ENCODE measurements at places on chromosomes 12 and 14. TPM values are rescaled to one million over a fixed set of nuclear protein-coding genes. Genes with fewer than 3 reads are reported as not detected.
A peak's percentile ranks its signal among the peaks of the same experiment; 100 is the strongest.

Gene IGFBP6
- not detected for total RNA-seq

- H3K4me3 ChIP-seq, result no peak overlapping the region
- DNase-seq, result no peak
- H3K4me1 ChIP-seq, result no peaks in the 10 kb centered on the region
Observed at GRCh38 chr12:109741970-109742703, 28.5 kb downstream of the FAM222A start.

Gene MIP
- total RNA-seq, result not detected

DNA sequence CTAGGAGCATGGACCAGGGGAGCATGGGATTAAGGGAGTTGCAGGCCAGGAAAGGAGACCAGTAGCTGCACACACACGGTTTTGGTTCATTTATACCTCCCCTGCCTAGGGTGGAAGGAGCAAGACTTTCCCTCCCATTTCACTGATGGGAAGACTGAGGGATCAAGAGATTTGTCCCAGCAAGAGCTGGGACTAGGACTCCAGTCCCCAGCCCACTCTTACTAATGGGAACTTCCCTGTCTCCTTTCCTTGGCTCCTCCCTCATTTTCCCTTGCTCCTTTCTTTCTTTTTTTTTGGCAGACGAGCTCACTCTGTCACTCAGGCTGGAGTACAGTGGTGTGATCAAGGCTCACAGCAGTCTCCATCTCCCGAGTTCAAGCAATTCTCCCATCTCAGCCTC lies 13.0 kb downstream of the SCNN1A start:
- DNase-seq, result no peak
- peaks cover 32% of the 10 kb centered on the region for H3K4me1 ChIP-seq
- no peak overlapping the region for H3K27ac ChIP-seq

DNA sequence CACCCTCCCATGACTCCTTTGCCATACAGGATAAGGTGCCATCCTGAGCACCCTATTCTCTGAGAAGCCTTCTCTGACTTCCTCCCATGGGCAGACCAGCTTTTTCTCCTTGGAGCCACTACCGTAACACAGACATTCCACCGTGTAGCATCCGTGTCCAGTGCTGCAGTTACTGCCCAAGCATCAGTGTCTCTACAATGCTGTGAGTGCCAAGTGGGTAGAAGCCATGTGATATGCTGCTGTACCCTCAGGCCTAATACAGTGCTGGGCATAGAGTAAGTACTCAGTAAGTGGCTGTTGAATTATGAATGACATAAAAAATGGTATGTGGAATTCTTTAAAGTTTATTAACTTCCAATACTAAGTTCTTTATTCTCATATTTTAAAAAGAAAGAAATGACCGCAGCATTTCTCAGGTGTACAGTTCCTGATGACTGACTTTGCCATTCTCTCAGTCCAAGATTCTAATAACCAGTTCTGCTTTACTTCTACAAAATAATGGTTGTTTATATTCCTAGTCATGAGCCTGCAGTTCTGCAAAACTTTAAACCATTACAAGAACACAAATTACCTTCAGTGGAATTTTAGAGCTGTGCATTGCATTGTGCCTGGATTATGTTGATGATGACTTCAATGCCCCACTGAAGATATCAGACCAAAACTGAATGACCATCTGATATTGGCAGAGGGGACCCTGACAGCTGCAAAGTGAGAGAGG lies 118.7 kb downstream of the RPAP3 start:
- H3K27ac ChIP-seq, result no peak overlapping the region
- H3K27me3 ChIP-seq, result no peaks in the 10 kb centered on the region
- no peaks in the 10 kb centered on the region for H3K36me3 ChIP-seq
- no peak overlapping the region for H3K4me3 ChIP-seq

Gene SLC7A8
- 0.33 TPM for total RNA-seq

DNA sequence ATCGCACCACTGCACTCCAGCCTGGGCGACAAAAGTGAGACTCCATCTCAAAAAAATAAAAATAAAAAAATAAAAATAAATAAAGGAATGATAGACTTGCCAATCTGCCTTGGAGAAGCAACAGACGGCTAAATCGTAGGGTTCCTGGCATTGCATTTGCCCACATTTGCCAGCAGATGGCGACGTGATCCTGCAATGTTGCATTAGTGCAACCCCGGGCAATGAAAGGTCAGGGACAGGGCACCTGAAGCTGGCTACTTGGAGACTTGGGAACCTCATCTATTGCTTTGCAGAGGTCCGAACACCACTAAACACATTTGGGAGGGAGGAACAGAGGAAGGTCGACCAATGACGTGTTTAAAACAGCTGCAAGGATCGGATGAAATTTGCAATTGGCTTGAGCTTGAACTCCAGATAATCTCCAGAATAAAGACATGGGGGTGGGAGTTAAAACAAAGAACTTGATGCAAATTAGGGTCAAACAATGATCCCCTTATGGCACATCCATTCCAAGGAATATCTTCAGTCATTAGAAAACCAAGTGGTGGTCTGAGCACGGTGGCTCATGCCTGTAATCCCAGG lies 34.6 kb downstream of the SPRING1 start:
- peaks cover 3% of the 10 kb centered on the region for H3K4me1 ChIP-seq
- no peaks in the 10 kb centered on the region for H3K36me3 ChIP-seq
- H3K4me3 ChIP-seq, result no peak overlapping the region
- peaks cover 5% of the 10 kb centered on the region for H3K27me3 ChIP-seq
- H3K27ac ChIP-seq, result no peak overlapping the region

DNA sequence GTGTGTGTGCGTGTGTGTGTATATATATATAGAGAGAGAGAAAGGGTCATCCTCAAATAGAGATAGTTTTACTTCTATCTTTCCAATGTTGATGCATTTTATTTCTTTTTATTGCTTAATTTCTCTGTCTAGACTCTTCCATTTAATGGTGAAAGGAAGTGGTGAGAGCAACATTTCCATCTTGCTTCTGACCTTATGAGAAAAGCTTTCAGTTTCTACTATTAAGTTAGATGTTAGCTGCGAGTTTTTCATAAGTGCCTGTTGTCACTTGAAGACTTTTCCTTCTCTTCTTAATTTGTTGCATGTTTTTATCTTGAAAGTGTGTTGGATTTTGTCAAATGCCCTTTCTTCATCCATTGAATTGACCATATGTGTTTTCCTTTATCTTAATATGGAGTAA lies 304.4 kb upstream of the FAR2 start:
- H3K27ac ChIP-seq, result no peak overlapping the region
- H3K36me3 ChIP-seq, result no peaks in the 10 kb centered on the region
- H3K27me3 ChIP-seq, result no peaks in the 10 kb centered on the region
- H3K4me1 ChIP-seq, result no peaks in the 10 kb centered on the region
- no peak overlapping the region for H3K4me3 ChIP-seq
- DNase-seq, result no peak

- peak within 1 kb of the TSS; percentile 64 for H3K27ac ChIP-seq
- H3K27me3 ChIP-seq, result no peaks in the 10 kb centered on the region
- peak within 1 kb of the TSS; percentile 82 for H3K4me3 ChIP-seq
Observed at GRCh38 chr14:70809225-70810219, at the start of gene MAP3K9. MAP3K9 (minus strand) TSS chr14:70809513; CDS start chr14:70809171, 342 bp downstream.

DNA sequence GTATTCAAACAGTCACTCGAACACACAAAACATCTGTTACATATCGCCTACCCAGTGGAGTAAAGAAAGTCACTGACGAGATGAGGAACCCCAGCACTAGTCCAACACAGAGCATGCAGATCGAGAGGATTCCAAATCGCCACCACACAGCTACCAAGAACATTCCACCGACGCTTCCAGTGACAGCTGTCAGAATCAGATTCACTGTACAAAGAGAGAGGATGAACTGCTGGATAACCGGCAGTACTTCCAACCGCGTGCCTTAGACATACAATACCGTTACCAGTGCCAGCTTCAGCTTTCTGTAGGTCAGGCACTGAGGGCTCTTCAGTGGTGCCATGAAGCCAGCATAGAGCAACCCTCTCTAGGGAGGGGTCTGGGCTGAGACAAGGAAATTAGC lies 34.5 kb downstream of the TM7SF3 start:
- H3K27me3 ChIP-seq, result no peaks in the 10 kb centered on the region
- no peak overlapping the region for H3K27ac ChIP-seq
- H3K36me3 ChIP-seq, result no peaks in the 10 kb centered on the region
- H3K4me3 ChIP-seq, result no peak overlapping the region

GRCh38 chr12:55771736-55772135 lies 28.8 kb downstream of the GDF11 start:
- no peaks in the 10 kb centered on the region for H3K27me3 ChIP-seq
- H3K36me3 ChIP-seq, result peaks cover 4% of the 10 kb centered on the region
- no peak for DNase-seq
- no peak overlapping the region for H3K4me3 ChIP-seq

GRCh38 chr14:59331217-59331616 lies 134.0 kb downstream of the GPR135 start:
- no peaks in the 10 kb centered on the region for H3K36me3 ChIP-seq
- H3K4me1 ChIP-seq, result no peaks in the 10 kb centered on the region
- H3K27ac ChIP-seq, result no peak overlapping the region
- H3K4me3 ChIP-seq, result no peak overlapping the region
- no peak for DNase-seq
- H3K27me3 ChIP-seq, result no peaks in the 10 kb centered on the region

All from T-cell (primary cell).